Upper lobe of left lung (tissue), 6 donors: ENCODE measurements at places on chromosomes 7 and 10. TPM values are rescaled to one million over a fixed set of nuclear protein-coding genes. Genes with fewer than 3 reads are reported as not detected.
A peak's percentile ranks its signal among the peaks of the same experiment; 100 is the strongest.

DNA sequence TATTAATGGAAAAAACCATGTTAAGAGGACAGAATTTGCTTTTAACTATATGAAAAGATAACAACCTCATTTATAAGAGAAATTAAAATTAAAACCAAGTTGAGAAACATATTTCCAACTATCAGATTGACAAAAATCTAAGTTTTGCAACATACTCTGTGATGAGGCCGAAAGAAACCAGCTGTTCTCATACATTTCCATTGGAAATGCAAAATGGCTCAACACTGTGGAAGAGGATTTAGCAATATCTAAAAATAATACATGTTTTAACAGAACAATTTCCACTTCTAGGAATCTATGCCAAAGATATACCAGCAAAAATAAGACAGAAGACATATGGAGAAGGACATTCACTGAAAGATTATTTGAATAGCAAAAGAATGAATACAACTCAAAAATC is 268.8 kb downstream of the DYNC1I1 start:
- H3K27ac ChIP-seq, result no peak overlapping the region
- H3K4me3 ChIP-seq, result no peak overlapping the region
- H3K4me1 ChIP-seq, result no peaks in the 10 kb centered on the region
- H3K36me3 ChIP-seq, result no peaks in the 10 kb centered on the region

DNA sequence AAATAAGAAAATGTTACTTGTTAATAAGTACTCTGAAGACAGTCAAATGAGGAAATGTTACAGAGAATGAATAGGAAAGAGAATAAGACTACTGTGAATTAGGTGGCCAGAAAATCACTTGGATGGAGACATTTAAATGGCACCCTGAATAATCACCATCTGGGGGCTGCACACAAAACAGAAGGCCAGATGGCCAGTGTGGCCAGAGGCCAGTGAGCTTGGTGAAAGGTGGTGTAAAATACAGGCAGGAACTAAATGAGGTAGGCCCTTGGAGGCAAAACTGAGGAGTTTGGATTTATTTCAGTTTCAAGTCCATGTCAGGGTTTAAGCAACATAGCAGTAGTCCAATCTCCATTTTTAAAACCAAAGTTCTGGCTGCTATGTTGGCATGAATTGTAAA is 126.7 kb downstream of the TSPAN12 start:
- H3K27ac ChIP-seq, result no peak overlapping the region
- H3K27me3 ChIP-seq, result no peaks in the 10 kb centered on the region
- DNase-seq, result no peak
- no peaks in the 10 kb centered on the region for H3K36me3 ChIP-seq

- H3K27ac ChIP-seq, result no peak overlapping the region
- H3K4me3 ChIP-seq, result no peak overlapping the region
- no peaks in the 10 kb centered on the region for H3K27me3 ChIP-seq
- H3K36me3 ChIP-seq, result no peaks in the 10 kb centered on the region
- no peak for DNase-seq
Measured at GRCh38 chr10:30984563-30985328, 46.9 kb downstream of the ZNF438 start.

DNA sequence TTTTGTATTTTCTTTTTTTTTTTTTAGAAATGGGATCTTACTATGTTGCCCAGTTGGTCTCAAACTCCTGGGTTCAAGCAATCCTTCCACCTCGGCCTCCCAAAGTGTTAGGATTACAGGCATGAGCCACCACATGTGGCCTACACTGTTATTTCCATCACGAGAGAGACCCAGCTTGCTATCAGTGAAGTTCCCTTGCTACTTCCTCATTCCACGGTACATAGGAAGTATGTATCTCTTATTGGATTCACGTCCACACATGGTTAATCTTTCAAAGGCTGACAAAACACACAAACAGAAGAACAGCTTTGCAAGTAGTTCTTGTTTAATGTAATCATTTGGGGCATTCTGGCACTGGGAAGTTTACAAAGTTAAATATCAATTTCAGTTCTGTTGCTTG is 50.9 kb downstream of the DCLRE1A start:
- H3K27ac ChIP-seq, result peak overlapping the region; percentile 54
- H3K36me3 ChIP-seq, result no peaks in the 10 kb centered on the region
- no peak for DNase-seq
- H3K4me1 ChIP-seq, result peaks cover 5% of the 10 kb centered on the region
- H3K27me3 ChIP-seq, result no peaks in the 10 kb centered on the region

MRLN gene
- not detected for total RNA-seq

GRCh38 chr10:21526860-21527597 is 1.5 kb upstream of the SKIDA1 start:
- H3K36me3 ChIP-seq, result no peaks in the 10 kb centered on the region
- H3K4me1 ChIP-seq, result peaks cover 8% of the 10 kb centered on the region
- no peaks in the 10 kb centered on the region for H3K27me3 ChIP-seq

DNA sequence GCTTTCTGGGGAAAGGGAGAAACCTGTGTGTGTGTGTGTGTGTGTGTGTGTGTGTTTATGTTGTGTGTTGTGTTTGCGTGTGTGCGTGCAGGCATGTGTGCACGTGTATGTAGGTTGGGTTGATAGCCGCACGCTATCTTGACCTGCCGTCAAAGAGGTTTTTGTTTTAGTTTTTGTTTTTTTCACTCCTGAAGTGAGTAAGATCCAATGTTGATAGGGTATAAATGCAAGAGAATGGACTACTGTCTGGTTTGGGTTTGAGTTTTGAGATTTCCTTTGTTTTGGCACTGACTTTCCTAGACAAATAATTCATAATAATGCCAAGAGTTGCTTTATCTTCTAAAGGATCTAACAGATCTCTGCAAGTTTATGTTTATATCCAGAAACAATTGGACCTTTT is 27.8 kb downstream of the POU6F2 start:
- no peaks in the 10 kb centered on the region for H3K36me3 ChIP-seq
- no peaks in the 10 kb centered on the region for H3K27me3 ChIP-seq
- H3K4me3 ChIP-seq, result no peak overlapping the region

DNA sequence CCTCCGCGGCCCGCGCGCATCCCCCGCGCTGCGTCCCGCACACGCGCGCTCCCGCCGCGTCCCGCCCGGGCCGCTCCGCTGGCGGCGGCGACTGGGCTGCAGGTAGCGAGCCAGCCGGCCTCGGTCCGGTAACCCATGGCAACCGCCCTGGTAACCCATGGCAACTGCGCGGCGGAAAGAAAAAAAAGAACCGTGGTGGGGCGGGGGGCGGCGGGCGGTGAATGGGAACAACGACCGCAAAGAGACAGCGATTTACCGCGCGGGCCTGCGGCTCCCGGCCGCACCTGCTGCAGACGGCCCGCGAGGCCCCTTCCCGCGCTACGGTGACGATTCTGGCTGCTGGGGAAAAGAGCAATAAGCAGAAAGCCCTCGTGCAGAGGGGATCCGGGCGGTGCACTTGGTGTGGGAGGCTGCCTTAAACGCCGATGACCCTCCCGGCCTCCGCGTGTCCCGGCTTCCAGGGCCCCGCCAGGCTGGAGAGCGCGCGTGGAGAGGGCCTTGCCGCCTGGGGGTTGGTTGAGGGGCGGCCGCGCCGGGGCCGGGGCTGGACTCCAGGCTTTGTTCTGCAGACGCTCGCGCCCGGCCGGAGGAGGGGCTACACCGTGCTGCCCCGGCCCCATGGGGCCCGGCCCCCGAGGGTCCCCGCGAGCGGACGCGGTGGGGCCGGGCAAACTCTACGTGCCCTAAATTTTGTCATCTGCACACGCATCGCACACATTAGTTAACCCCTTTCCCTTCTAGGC is 84.7 kb downstream of the SNX10 start:
- peaks cover 19% of the 10 kb centered on the region for H3K4me1 ChIP-seq
- no peaks in the 10 kb centered on the region for H3K36me3 ChIP-seq
- peak overlapping the region; percentile 57 for H3K4me3 ChIP-seq
- peaks cover 7% of the 10 kb centered on the region for H3K27me3 ChIP-seq

DNA sequence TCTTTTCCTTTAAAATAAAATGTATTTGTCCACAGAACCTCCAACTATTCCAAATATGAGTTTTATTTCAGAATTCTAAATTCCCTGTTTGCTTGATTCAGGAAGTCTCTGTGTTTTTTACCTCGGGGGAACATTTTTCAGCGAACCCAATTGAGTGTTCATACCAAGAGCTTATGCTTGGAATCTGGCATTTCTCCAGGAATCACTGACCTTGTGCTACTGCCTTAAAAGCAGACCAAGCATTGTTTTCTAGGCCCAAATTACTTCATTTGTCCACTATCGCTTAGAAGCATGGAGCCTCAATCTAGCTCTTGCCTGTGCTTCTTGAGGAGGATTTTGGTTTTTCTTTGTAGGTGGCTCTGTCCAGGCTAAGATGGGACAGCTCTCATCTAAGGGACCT is 59.4 kb downstream of the EBLN1 start:
- H3K27ac ChIP-seq, result no peak overlapping the region
- H3K36me3 ChIP-seq, result no peaks in the 10 kb centered on the region
- H3K4me3 ChIP-seq, result no peak overlapping the region
- no peaks in the 10 kb centered on the region for H3K27me3 ChIP-seq
- H3K4me1 ChIP-seq, result no peaks in the 10 kb centered on the region
- no peak for DNase-seq

DNA sequence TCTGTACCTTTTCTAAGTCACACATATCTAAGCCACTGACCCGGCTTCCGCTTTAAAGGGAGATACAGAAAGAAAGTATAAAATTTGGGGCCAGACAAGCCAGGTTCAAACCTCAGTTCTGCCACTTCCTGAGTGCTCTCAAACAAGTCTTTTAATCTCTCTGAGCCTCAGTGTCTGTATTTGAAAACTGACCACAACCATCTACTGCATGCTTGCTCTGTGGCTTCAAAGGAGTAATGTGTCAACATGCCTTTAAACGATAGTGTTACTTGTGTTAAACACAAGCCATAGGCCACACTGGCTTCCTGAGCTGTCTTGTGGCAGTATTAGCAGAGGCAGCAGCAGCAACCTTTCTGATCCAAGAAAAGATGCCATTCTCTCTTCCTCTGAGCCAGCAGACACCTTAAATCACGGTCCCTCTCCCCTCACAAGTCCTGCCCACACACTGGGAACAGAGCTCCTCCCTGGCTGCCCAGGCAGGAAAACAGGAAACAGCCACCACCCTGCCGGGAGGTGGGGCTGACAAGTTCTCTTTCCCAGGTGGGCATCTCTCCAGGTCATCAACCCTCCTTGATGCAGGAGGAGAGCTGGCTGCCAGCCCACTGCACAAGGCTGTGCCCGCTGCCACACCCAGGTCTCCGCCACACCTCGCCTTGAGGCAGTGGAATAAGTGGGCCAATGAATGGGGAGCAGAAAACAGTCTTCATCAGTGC is 10.7 kb downstream of the HIP1 start:
- H3K4me3 ChIP-seq, result no peak overlapping the region
- H3K27me3 ChIP-seq, result no peaks in the 10 kb centered on the region
- H3K36me3 ChIP-seq, result no peaks in the 10 kb centered on the region
- H3K4me1 ChIP-seq, result peaks cover 43% of the 10 kb centered on the region

SRRM3 gene
- 0.33 TPM for total RNA-seq

GPR37 gene
- total RNA-seq, result 0.31 TPM

ASIC3 gene
- 3.2 TPM for total RNA-seq
